ENCODE measurements at places on chromosomes 3 and 15.

GRCh38 chr3:5250467-5251195 lies 63.1 kb downstream of the EDEM1 start:
- peak; percentile 18 for DNase-seq

DNA sequence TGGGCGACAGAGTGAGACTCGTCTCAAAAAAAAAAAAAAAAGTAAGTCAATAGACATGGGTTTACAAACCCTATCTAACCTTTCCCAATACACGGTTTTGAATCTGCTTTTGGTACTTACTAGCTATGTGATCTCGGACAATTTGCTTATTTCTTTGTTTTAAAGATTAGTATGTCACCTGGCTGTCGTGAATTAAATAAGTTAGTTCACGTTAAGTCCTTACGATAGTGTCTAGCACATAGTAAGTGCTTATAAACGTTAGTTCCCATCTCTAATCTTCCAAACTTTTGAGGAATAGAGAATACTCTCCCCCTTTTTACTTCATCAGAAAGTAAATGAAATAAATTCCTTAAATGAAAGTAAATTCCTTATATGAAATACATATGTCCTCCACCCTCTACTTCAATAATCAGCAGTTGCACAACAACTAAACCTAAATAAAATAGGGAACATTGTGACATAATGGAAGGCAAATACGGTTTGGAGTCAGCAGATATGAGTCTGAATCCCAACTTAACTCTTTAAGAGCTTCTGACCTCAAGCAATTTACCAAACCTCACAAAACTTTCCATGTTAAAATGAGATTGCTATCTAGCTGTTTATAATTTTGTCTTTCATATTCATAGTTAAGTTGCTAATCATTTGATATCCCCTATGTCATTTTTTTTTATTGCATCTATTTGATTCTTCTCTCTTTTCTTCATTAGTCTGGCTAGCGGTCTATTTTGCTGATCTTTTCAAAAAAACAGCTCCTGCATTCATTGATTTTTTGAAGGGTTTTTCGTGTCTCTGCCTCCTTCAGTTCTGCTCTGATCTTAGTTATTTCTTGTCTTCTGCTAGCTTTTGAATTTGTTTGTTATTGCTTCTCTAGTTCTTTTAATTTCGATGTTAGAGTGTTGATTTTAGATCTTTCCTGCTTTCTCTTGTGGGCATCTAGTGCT lies 134.6 kb downstream of the PEAK1 start:
- no peak for DNase-seq

DNA sequence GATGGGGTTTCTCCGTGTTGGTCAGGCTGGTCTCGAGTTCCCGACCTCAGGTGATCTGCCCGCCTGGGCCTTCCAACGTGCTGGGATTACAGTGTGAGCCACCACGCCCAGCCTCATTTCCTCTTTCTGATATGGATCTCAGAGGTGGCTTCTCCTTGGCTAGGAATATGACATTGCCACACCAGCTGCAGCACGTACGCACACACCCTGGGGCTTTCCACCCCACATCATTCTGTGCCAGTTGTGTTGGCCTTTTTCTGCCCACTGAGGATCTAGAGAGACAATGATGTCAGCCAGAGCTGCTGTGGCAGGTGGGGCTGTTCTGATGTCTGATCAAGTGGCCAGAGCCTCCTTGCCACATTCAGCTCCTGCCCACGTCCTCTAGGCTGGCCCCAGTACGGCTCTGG lies 29.0 kb downstream of the TMEM45A start:
- DNase-seq = no peak

DNA sequence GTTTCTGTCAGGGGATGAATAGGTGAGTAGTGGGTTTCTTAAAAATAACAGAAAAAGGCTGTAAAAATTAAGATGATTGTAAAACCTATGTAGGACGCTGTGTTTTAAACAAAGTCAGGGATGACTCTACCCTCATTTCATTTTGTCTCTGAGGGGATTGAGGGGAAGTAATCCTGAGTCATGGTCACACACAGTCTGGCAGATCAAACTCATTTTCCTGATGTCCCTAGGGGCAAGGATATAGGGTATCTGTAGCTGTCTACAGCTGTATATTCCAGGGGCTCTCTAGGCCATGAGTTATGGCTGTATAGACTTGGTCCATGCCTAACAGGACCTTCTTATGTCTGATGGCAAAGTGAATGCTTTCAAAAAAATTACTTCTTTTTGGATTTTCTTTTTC lies 421.1 kb downstream of the PDCD6IP start:
- DNase-seq = no peak

DNA sequence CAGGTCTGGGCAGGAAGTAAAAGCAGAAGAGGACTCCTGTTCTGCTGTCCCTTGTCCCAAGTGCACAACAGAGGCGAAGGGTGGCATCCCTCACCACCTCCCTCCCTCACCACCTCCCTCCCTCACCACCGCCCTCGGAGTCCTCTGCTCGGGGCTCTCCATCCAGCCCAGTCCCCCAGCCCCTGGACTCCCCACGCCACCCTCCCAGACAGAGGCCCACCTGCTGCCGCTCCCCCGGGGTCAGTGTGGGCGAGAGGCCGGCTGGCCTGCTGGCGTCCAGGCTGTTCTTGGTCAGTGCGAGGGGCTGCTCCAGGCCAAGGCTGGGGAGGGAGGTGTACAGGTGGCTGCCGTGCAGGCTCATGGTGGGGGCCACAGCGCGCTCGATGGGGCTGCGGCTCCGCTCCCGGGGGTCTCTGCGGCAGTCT lies 79.1 kb downstream of the VGLL4 start:
- DNase-seq = no peak

DNA sequence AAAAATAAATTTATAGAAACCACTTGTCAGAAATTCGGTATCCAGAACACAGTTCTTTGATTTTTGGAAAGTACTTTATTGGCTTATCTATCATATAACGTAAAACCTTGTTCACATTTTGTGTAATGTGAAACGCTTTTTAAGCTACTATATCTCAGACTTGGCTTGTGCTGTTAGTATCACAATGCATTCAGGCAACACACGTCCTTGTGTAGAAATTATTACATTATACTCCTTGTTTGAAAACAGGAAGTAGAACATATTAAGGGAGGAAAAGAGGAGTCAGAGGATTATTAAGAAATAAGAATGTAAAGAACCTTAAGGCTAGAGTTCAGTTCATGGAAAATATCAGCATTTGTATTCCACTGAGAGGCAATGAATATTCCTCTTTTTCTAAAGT lies 1.6 kb downstream of the DNAJC13 start:
- DNase-seq = no peak

DNA sequence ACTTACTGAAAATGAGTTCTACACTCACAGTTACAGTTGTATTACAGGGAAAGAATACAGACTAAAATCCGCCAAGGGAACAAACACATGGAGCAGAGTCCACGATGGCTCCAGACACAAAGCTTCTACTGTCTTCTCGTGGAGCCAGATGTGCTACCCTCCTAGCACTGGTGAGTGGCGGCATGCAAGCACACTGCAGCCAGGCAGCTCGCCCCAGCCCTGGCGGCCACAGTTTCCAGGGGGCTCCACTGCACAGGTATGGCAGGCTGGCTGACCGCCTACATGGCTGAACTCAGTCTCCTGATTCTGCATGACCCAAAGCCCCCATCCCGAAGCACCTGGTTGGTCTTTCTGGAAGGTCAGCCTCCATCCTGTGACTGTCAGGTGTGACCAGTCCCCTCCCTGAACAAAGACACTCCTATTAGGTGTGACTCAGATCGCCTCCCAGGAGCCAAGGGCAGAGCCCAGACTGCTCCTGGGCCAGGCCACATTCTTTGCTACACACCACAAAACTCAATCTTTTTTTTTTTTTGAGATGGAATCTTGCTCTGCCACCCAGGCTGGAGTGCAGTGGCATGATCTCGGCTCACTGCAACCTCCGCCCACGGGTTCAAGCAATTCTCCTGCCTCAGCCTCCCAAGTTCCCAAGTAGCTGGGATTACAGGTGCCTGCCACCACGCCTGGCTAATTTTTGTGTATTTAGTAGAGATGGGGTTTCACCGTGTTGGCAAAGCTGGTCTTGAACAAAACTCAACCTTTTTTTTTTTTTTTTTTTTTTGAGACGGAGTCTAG lies 51.5 kb downstream of the CFAP92 start:
- DNase-seq = no peak

DNA sequence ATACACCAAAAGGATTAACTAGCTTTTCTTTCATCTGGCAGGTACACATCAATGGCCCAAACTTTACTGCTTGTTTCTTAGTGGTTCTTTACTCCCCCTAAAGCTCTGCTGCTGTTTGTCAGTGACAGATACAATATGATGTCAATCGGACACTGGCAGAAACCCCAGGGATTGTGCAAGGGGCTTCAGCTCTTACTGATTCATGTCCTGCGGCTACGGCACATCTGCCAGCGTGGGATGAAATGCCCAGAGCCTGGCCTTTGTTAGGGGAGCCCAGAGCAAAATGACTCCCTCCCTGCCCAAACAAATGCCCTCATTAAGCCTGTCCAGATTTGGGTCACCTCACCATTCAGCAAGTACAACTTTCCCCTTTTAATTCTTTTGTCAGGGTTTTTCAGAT lies 28.3 kb downstream of the SRP14 start:
- no peak for DNase-seq

- no peak for DNase-seq
Observed at GRCh38 chr3:50415816-50416215, 56.5 kb upstream of the TMEM115 start.

DNA sequence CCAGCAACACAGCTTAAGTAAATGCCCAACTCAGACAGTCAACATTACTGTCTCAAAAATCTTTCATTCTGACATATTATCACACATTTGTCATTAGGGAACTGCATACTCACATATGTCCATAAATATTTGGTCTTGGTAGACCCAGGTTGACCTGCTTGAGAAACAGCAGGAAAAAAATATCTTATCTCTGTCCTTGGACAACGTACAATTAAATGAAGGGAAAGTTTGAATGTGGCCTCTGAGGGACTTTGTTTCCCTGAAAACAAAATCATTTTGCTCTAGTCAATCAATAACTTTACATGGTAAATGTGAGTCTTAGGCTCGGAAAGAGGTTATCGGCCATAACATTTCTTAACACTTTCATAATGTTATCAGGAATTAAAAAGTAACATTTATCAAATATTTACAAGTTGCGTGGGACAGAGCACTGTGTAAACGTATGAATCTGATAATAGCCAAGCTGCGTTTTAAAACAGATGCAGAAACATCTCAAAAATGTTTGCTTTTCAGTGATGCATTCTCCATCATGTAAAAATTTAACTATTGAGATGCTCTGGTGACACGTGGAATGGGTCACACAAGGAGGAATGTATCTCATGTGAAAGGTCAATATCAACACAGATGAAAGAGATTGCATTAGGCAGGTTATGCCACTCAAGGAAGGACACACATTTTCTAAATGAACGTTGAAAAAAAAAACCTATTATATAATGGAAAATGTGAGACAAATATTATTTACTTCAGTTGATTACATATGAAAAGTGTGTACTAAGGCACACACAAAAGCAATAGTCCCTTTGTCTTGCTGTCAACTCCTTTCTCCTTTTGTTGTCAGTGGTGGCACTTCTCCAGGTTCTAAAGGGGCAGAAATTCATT lies 304.4 kb downstream of the WDR72 start:
- DNase-seq = peak; percentile 31

GRCh38 chr3:28267984-28268849 lies 26.8 kb downstream of the CMC1 start:
- DNase-seq = no peak

- DNase-seq = no peak
Observed at GRCh38 chr3:70970171-70970570, 613.4 kb downstream of the FOXP1 start.

GRCh38 chr3:43366481-43366880 lies 80.1 kb downstream of the SNRK start:
- no peak for DNase-seq

GRCh38 chr3:110272525-110272924 lies 799.1 kb upstream of the NECTIN3 start:
- DNase-seq = no peak

GRCh38 chr3:180828001-180828720 lies 84.3 kb upstream of the FXR1 start:
- no peak for DNase-seq

DNA sequence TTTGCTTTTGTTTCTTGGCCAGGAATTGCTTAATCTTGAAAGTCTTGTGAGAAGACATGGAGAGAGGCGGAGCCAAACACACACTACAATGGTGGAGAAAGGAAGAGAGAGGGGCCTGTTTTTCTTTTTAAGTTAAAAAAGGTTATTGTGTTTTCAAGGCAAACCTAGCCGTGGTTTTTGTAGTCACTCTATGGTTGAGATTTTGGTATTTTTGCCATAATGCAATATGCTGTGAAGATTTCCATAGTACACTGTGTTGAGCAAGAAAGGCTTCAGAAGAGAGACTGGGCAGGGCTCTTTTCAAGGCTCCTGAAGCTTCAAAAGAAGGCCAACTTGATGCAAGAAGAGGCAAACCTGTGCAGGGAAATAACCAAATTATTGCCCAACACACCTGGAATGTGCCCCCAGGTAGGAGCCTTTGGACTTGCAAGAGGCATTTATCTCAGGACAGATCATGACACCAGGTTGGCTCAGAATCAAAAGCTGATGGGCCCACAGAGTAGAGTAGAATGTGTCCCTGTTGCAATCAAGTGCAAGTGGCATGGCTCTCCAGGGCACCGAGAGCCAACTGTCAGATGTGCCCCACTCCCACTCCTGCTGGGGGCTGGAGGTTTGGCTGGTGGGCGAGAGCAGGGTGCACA lies 22.1 kb downstream of the AMOTL2 start:
- DNase-seq = no peak

- no peak for DNase-seq
Observed at GRCh38 chr3:89649431-89649830, 542.0 kb downstream of the EPHA3 start.

- no peak for DNase-seq
Observed at GRCh38 chr15:31245135-31245689, 81.4 kb upstream of the KLF13 start.

- DNase-seq = no peak
Observed at GRCh38 chr3:59313365-59313764, 263.5 kb upstream of the CFAP20DC start.

DNA sequence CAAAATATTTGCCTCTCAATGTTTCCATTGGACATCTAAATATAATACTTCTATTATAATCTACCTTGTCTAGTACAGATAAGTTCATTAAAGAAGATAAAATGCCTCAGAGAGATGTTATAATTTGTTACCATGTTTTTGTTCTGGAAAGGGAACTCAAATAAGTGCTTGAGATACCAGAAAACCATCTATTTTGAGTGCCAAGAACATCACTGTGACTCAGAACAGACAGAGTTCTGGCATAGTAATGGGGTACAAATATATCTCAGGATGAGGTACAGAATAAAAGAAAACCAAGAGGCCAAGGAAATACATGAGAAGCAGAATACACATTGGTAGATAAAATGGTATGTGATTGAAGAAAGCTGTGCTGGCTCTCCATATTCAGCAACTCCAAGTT lies 58.9 kb downstream of the IMPG2 start:
- DNase-seq = no peak
